Pericardium fibroblast (primary cell): ENCODE measurements at places on chromosomes 2 and 18. TPM values are rescaled to one million over a fixed set of nuclear protein-coding genes. Genes with fewer than 3 reads are reported as not detected.

Gene MERTK
- total RNA-seq, result 0.68 and 2.0 TPM in 2 replicates

Gene ZNF396
- total RNA-seq, result 1.0 and 1.4 TPM in 2 replicates

Gene SKOR2
- not detected in 2 replicates for total RNA-seq

Gene FHOD3
- 0.34 and 1.9 TPM in 2 replicates for total RNA-seq

Gene LIPG
- 1.4 and 5.6 TPM in 2 replicates for total RNA-seq

Gene STRN
- 7.9 and 12.0 TPM in 2 replicates for total RNA-seq

Gene HOXD3
- total RNA-seq, result 0.09 and 0.82 TPM in 2 replicates

Gene TTN
- under 0.01 and 12.0 TPM in 2 replicates for total RNA-seq

Gene NT5DC4
- not detected in 2 replicates for total RNA-seq

Gene ANKRD44
- total RNA-seq, result 3.1 and 7.1 TPM in 2 replicates

Gene MCFD2
- total RNA-seq, result 93.4 and 114 TPM in 2 replicates

Gene GALR1
- not detected in 2 replicates for total RNA-seq

Gene ALPI
- total RNA-seq, result not detected in 2 replicates

Gene AQP12B
- total RNA-seq, result not detected in 2 replicates

Gene GAREM1
- 4.4 and 7.4 TPM in 2 replicates for total RNA-seq

Gene ABCB11
- 1.2 TPM in 1 of 2 replicates, not detected in the other for total RNA-seq

Gene FAM117B
- total RNA-seq, result 2.9 and 3.5 TPM in 2 replicates

Gene SCN1A
- not detected in 2 replicates for total RNA-seq

Gene ARHGEF4
- 6.4 and 8.3 TPM in 2 replicates for total RNA-seq

Gene KHK
- 0.12 TPM in 1 of 2 replicates, not detected in the other for total RNA-seq

Gene TMEM37
- 2.0 and 7.6 TPM in 2 replicates for total RNA-seq

Gene CYRIA
- total RNA-seq, result 0.23 and 0.51 TPM in 2 replicates

Gene NCKAP5
- 0.09 and 0.12 TPM in 2 replicates for total RNA-seq

Gene GKN1
- total RNA-seq, result not detected in 2 replicates

Gene PDE6D
- total RNA-seq, result 26.0 and 29.4 TPM in 2 replicates

Gene CHRNG
- total RNA-seq, result 0.77 TPM in 1 of 2 replicates, not detected in the other

Gene LDLRAD4
- total RNA-seq, result under 0.01 TPM in 1 of 2 replicates, not detected in the other

Gene EML6
- 0.09 and 0.12 TPM in 2 replicates for total RNA-seq

Gene SCG2
- total RNA-seq, result 0.47 TPM in 1 of 2 replicates, not detected in the other

Gene LRRC30
- total RNA-seq, result not detected in 2 replicates

Gene SIX3
- not detected in 2 replicates for total RNA-seq

Gene INO80C
- total RNA-seq, result 0.23 and 1.6 TPM in 2 replicates

Gene SERPINB10
- total RNA-seq, result 5.4 TPM in 1 of 2 replicates, not detected in the other
